HT1080 (cell line): ENCODE measurements at places on chromosomes 2 and 18.
A peak's percentile ranks its signal among the peaks of the same experiment; 100 is the strongest.

GRCh38 chr18:8980496-8980895, 122.0 kb upstream of the NDUFV2 start:
- no peak for DNase-seq

GRCh38 chr2:232075080-232075479, 113.6 kb downstream of the DIS3L2 start:
- DNase-seq: peak; percentile 58

DNA sequence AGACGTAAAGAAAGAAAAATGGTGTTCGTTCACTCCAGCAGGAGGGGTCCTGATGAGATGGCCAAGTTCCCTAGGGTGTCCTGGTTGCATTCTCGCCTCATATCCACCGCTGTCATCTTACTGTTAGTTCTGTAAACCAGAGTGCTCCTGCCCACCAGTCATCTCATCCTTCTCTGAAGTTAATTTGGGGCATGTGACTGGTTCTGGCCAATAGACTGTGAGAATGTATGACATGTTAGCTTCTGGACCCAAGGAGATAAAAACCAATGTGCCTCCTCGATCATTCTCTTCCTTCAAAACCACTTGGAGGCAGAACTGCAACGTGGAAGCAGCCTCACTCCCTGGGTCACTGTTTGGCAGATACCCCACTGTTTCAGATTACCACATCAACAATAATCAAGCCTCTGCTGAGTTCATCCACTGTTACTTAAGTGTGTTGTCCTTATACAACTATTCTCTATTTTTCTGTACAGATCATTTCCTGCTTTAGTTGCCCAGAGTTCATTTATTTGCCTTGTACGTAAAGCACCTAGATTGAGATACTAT, 759.1 kb downstream of the TSN start:
- peak; percentile 43 for DNase-seq

DNA sequence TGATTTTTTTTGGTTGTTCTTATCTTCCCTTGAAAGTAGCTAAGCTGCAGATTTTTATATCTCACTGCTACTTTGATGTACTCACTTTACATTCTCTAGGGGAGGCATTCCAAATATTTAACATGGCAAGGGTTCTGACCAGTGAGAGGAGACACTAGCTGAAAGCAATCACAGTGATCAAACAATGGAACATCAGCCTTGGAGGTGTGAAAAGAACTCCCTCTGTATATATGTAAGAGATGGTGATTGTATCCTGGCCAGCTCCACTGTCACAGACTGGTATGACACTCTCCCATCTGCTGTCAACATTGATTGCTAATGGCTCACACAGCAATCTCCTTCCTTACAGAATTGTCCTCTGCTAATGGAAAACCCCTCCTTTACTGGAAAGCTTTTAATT, 291.7 kb upstream of the CDH19 start:
- DNase-seq: no peak

GRCh38 chr2:71460595-71461303, 7.4 kb downstream of the DYSF start:
- DNase-seq: peak; percentile 37

DNA sequence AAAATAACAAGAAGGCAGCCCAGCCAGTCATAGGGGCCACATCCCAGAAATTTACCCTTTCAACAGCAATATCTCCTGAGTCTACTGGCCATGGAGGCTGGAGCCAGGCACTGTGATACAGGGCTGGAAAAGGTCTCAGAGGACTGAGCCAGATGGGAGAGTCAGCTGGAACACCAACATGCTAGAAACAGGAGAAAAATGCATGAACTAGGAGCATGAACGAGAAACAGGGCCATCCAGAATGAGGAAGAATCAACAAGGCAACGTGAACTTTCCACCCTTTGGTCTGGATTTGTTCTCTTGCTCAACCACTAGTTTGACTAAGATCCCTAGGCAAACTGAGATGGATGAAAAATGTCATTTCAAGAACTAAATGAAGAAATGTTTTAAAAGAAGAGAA, 13.1 kb downstream of the PID1 start:
- DNase-seq: no peak

DNA sequence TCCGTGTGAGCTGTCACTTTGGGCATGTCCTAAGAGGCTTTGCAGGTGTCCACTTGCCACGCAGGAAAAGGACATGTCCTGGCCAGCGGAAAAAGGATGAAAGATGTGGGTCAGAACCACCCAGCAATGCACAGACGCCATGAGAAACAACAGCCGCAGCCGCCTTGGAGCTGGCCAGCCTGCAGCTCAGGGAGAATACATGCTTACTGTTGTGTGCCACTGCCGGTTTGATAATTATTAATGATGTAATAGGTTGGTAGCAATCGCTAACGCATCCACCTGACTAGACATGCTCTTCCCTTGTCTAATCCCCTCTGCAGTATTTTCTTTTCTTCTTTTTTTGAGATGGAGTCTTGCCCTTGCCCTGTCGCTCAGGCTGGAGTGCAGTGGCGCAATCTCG, 221.7 kb downstream of the HAUS1 start:
- DNase-seq: no peak

DNA sequence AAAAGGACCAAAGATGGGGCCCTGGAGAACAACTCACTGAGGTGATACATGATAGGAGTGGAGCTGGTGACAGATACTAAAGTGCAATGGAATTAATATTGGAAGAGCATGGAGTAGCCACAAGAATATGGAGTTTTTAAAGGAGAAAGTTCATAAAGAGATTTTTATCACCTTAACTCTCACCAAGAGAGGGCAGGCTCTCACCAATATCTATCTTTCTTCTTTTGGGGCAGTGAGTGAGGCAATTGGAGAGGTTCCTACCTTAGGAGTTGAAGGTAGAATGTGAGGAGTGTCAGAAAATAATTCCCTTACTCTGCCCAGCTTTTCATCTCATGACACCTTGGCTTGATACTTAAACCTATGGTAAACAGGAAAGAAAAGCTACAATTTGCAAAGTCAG, 233.7 kb upstream of the CWC22 start:
- DNase-seq: peak; percentile 28

- DNase-seq: no peak
Observed at GRCh38 chr18:4450065-4450658, 4.9 kb downstream of the DLGAP1 start.

DNA sequence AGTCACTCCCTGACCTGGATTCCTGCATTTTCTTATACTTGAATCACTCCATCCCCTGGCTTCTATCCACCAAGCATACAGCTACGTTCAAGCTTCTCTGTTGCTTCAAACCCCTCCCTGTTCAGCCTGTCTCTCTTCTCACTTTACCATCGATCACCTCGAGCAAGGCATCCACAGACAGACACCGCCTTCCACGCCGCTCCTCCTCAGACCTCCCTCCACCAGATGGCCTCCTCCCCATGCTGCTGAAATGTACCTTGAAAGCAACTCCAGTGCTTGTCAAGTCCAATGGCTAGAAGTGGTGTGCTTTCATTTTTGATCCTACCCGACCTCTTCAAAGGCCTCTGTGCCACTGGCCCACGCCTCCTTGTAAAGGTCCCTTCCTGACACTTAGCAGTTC, 131.3 kb upstream of the ACAA2 start:
- peak; percentile 18 for DNase-seq

GRCh38 chr2:204172145-204172600, 235.6 kb downstream of the ICOS start:
- no peak for DNase-seq

DNA sequence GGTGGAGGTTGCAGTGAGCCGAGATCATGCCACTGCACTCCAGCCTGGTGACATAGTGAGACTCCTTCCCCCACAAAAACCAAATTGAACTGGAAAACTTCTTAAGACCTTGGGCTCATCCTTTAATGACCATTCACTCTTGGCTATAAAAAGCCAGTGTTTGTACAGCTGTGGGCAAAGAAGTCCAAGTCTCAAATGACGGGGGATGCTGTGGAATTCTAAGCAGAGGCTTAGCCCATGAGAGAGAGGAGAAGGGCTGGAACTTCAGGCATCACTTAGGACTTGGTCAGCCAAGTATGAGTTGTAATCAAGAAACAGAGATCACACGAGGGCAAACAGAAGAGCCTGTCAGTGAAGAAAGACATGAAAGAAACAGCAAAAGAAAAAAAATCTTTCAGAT, 79.3 kb upstream of the POU3F3 start:
- DNase-seq: no peak

DNA sequence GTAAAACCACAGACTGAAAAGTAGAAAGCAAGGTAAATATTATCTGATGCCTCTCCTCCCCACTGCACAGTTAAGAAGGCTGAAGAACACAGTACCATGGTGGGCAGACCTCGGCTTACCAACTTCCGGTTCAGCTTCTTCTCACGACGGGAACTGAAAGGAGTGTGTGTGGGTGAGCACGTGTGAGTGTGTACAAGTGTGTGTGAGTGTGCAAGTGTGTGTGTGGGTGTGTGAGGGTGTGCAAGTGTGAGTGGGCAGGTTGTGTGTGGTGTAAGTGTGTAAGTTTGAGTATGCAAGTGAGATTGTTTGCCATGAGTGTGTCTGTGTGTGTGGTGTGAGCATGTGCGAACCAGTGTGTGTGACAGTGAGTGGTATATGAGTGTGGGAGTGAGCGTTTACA, 103.5 kb downstream of the ADD2 start:
- no peak for DNase-seq

DNA sequence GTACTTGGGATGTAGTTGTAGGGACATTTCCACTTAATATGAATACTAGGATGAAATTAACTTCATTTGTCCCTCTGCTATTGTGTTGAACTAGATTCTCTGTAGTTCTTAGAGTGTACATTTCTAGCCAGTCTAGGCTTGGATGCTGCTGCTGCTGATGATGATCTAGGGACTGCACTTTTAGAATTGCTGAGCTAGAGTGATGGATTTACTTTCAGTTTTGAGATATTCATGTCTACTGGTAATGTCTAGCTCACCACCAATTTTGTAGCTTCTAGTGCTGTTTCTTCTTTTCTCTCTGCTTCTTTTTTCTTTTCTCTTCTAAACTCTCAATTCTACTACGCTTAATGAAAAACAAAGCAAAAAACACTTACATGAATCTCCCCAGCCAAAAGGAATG, 49.4 kb downstream of the MRPS9 start:
- DNase-seq: no peak

DNA sequence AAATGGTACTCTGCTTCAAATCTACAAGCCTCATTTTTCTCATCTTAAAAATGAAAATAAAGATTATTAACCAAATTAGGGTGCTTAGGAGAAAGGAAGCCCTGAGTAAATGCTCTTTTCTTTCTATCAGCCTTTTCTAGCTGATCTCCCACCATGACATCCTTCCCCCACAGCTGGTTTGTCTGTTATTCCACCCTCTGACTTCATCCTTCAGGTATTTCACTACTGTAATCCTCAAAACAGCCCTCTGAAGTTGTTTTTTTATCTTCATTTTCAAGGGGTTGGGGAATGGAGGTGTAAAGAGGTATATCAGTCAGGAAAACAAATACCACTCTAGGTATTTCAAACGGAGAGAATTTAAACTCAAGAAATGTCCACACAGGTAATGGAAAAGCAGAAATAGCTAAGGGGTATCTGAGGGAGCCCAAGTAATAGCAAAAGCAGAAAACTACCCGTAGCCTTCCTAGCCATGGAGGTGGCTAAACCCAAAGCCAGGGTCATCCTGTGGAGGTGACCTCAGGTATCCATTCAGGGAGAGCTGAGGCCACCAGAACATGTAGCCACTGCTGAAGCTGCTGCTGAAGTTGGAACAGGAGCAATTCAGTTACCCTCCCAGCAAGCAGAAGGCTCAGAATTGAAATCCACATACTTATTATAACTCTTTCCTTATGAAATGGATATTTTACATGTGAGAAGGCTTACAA, 990.9 kb upstream of the ACVR2A start:
- peak; percentile 53 for DNase-seq

- no peak for DNase-seq
Observed at GRCh38 chr2:26521913-26522180, 43.9 kb upstream of the OTOF start.

GRCh38 chr2:17611036-17611435, 70.5 kb downstream of the VSNL1 start:
- no peak for DNase-seq

DNA sequence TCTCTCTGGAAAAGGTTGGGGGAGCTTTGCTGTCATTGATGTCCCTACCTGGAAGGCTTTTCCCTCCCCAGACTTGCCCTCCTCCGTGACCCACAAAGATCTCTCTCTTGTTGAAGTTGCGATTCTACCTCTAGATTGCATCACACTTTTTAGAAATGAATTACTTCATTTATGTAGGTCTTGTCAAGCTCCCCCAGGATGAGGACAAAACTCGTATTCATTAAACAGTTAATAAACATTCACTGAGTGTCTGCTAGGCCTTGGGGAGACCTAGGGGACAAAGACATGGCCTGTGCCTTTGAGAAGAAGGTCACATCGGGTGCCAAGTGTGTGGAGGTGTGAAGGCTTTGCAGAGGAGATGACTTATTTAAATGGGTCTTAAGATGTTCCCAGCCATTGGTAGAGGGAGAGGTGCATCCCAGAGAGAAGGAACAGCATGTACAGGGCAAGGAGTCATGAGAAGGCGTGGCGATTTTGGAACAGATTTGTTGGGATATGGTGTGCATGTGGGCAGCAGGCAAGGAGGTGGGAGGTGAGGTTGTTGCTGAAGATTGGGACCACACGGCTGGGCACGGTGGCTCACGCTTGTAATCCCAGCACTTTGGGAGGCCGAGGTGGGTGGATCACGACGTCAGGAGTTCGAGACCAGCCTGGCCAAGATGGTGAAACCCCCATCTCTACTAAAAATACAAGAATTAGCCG, 9.8 kb upstream of the YWHAQ start:
- no peak for DNase-seq

GRCh38 chr2:205169464-205169863, 512.8 kb upstream of the NRP2 start:
- DNase-seq: peak; percentile 46

- DNase-seq: no peak
Observed at GRCh38 chr18:61973273-61974115, 80.7 kb upstream of the RNF152 start.

GRCh38 chr2:105470979-105471378, 72.1 kb upstream of the FHL2 start:
- DNase-seq: no peak

DNA sequence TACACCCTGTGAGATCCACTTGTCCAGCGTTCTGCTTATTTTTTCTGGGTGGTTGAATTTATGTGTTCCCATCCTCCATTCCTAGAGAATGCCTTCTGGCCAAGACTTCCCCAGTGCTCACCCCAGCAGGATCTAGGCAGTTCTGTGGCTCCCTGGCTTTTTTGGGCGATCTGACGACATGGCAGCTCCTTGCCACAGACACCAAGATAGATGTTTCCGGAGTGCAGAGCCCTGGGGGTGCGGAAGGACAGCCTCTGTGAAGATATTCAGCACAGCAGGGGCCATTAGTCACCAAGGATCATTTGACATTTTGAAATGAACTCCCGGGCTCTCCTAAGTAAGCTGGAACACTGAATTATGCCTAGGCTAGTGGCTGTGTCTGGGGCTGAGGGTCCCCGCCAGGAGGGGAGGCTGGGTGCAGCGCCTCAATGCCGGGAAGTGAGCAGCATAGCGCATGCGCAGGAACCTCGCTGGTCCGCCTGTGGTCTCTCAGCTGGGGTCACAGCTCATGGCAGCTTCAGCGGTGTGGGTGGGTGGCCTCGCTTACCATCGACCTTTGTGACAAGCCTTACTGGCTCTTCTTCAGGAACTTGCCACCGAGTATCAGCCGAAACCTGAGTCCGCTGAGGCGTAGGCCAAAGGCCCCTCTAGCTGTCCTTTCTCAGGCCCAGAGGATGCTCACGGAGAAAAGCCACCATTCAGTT, 60.3 kb downstream of the MEX3C start:
- no peak for DNase-seq
